ENCODE measurements at places on chromosomes 2 and 18.
A peak's percentile ranks its signal among the peaks of the same experiment; 100 is the strongest.

- peak; percentile 86 for DNase-seq
Measured at GRCh38 chr2:135786823-135787222, 45.2 kb downstream of the UBXN4 start.

- peak; percentile 12 for DNase-seq
Measured at GRCh38 chr2:218476676-218477075, 57.8 kb downstream of the VIL1 start.

GRCh38 chr2:120228503-120228902 lies 5.3 kb upstream of the TMEM185B start:
- DNase-seq = no peak

DNA sequence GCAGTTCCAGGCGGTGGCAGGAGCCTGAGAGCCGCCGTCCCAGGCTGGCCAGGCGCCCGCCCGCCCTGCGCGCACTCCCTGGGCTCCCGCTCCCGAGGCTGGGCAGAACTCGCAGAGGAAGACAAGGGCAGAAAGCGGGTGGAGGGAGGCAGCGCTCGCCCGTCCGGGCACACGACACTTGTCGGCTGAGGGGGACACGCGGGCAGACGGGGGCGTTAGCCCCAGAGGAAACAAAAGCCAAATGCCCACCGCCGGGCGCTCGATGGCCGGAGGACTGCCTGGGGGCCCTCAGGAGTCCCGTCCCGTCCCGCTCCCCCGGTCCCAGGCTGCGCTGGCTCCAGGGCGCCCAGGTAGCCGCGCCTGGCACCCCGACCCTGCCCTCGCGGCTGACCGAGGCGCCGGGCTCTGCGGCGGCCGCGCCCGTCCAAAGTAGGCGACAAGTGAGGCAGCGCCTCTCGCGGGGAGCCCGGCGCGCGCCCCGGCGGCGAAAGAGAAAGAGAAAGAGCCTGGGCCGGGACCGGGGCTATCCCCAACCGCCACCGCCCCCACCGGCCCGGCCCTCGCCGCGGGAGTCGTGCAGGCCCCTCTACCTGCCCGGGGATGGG lies 491 bp downstream of the L3MBTL4 start:
- no peak for DNase-seq

GRCh38 chr2:227888289-227888688 lies 16.9 kb downstream of the DAW1 start:
- DNase-seq = no peak

DNA sequence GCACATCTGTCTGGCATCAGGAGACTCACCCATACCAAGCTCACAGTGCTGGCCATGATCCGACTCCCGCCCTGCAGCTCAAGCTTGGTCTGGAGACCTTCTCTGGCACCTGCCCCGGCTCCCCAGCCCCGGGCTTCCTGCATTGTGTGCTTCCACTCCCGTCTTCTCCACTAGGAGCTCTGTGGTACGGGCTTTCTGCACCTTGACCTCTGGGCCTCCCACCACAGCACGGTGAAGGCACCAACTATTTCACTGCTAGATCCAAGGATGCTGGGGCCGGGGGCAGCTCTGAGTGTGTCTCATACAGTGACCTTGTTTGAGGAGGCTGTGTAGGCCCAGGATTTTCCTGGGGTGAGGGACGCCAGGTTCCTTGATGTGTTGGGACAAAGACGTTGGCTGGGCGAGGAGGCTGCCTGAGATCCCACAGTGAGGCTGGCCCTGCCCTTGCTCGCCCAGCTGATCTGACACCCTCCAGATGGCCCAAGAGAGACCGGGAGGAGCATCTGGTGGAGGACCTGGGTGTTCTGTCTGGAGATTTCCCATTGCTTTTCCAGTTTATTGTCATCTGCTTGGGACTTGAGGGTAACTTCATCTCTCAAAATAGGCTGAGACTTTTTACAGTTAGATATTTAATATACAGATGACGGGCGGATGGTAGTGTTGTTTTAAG lies 64.0 kb downstream of the HPCAL1 start:
- no peak for DNase-seq

DNA sequence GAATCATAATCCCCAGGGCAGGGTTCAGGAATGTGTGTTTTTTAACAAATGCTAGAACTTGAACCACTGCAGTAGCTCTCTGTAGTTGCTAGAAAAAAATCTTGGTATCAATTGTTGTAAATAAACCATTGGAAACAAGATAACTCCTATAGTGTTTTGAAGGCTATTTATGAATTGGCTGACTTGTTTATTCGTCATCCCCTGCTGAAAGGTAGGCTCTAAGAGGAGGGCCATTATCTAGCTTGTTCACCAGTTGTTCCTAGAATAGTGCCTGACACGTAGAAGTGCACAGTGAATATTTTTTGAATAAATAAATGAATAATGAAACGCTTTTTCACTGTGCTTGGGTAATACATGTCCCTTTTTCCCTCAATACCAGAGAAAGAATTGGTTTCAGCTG lies 211.4 kb downstream of the BABAM2 start:
- peak; percentile 5 for DNase-seq

DNA sequence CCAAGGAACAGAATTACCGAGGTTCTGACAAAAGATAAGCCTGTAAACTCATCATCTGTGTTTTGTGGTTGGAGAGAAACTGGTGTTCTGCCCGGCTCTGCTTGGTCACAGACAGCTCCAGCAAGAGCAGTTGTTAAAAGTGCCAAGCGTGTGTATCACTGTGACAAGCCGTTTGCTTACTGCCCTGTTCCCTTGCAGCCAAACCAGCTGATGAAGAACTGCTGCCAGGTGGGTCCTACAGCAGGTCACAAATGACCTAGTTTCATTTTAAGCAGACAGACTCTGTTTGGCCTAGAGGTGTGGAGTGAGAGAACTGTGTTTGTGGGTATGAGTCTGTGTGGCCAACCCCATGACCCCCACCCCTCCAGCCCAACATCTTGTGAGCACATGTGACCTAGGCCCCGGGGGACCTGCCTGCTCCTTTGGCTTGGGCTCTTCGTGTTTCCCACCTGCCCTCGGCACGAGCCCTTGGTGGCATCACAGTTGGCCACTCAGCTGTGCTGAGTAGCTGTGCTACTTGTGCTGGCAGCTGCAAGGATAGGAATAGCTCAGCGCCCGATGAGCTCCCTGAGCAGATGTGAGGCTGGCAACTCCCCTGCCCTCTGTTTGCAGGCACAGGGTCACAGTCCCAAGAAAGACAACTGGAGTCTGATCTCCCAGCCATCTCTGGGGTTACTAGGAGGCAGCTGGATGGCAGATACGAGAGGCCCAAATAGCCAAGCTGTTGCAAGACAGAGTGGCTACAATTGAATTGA lies 9.7 kb downstream of the OXER1 start:
- DNase-seq = no peak

GRCh38 chr18:28398471-28398870 lies 221.5 kb upstream of the CDH2 start:
- no peak for DNase-seq

DNA sequence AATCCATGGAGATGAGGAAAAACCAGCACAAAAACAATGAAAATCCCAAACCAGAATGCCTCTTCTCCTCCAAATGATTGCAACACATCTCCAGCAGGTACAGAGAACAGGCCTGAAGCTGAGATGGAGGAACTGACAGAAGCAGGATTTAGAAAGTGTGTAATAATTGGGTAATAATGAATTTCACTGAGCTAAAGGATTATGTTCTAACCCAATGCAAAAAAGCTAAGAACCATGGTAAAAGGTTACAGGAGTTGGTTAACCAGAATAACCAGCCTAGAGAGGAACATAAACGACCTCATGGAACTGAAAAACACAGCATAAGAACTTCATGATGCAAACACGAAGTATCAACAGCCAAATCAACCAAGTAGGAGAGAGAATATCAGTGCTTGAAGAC lies 13.7 kb upstream of the SERPINB11 start:
- DNase-seq = no peak

- no peak for DNase-seq
Measured at GRCh38 chr2:232116852-232117251, 155.3 kb downstream of the DIS3L2 start.

DNA sequence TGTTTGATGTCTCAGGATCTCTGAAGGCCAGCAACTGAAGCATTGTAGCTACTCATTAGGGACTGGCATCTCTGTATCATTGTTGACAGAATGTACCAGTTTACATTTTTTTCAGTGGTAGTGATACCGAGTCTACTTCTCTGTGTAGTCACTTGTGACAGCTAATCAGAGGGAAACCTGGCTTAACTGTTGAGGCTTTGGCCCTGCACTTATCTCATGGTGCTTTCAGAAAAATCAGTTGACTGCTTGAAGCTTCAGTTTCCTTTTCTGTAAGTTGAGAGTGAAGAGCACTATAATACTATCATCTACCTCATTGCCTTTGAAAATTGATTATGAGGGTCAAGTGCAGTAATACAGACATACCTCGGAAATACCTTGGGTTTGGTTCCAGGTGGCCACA lies 90.0 kb downstream of the COMMD1 start:
- no peak for DNase-seq

DNA sequence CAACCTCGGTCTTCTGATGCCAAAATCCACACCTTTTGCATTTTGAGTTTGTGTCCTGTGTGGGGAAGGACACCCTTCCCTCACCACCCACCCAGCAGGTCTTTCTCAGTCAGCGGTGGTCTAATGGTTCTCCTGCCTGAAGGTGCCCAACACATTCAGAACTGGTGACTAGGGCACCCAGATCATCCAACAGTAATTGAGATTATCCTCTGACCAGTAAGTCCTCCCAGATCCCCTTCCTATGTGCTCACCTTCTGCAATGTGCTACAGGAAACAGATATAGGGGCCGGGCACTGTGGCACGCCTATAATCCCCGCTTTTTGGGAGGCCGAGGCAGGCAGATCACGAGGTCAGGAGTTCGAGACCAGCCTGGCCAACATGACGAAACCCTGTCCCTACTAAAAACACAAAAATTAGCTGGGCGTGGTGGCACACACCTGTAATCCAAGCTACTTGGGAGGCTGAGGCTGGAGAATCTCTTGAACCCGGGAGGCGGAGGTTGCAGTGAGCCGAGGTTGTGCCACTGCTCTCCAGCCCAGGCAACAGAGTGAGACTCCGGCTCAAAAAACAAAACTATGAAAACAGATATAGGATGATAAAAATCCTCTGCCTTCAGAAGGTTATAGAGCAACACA lies 56.2 kb downstream of the REEP1 start:
- DNase-seq = no peak

DNA sequence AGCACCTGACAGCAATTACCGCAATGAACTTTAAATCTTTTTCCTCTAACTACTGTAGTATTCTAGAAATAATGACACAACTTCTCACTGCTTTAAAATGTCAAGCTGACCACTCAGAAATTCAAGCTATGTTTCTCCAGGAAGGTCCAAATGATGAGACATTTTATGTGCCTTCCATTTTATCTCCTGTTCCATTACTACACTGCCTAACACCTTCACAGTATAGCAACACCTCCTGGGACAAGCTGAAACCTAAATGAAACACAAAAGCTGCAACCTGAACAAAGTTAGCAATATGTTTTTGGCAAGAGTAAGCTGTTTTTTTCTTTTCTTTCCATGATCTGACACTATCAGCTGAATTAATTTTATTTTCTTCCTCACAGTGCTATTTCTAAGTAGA lies 81.9 kb downstream of the IKZF2 start:
- DNase-seq = no peak

- no peak for DNase-seq
Measured at GRCh38 chr2:96157649-96158553, 12.7 kb upstream of the DUSP2 start.

DNA sequence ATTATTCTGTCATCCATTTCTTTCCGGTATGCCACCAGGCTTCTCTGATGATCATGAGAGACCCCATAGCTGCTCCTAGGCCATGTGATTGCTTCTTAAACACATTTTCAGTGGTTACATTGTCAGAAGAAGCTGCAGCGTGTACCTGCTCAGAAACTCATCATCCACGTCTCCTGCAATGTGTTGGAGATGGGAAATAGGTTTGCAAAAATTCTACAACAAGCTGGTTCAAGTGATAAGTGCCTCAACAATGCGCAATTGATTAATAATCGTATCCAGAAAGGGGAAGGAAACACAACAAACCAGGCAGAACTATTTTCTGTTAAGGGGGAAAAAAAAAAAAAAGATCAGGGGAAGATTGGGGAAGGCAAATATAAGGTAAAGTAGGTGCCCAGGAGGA lies 75.7 kb upstream of the THUMPD2 start:
- DNase-seq = no peak
